ENCODE measurements at places on chromosomes 5 and 9. TPM values are rescaled to one million over a fixed set of nuclear protein-coding genes. Genes with fewer than 3 reads are reported as not detected.

Gene TMEM267
- 11.0 TPM for total RNA-seq

Gene G3BP1
- total RNA-seq = 108 TPM

Gene ANKRD34B
- not detected for total RNA-seq

Gene PCDHB15
- total RNA-seq = 1.8 TPM

Gene PCDHB11
- total RNA-seq = 0.65 TPM

Gene SHROOM1
- 5.2 TPM for total RNA-seq

Gene PDZD2
- total RNA-seq = 1.8 TPM

Gene NRARP
- total RNA-seq = 0.18 TPM

Gene BNC2
- total RNA-seq = 9.6 TPM

Gene SLC23A1
- total RNA-seq = not detected

Gene ADRA1B
- total RNA-seq = 5.2 TPM

Gene CCDC112
- 2.2 TPM for total RNA-seq
